NCI-H2171 (cell line): ENCODE measurements at places on chromosomes 3 and 15.

GRCh38 chr15:40282147-40282868 is 556 bp downstream of the ANKRD63 start:
- peak; percentile 31 for DNase-seq

DNA sequence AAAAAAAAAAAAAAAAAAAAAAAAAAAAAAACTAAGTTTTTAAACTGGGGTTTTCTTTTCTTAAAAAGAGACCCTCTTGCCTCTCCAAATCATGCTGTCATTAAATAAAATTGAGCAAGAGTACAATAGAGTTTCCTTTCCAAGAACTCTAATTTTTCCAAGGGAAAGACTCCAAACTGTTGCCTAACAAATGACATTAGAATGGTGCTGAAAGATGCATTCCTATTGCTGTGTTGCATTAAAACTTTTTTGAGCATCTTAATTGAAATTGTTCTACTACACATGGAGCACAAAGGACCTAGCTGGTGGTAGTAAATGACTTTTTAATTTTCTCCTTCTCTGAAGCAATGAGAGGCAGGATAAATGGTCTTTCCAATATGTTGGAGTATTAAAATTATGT is 469.1 kb upstream of the ARHGEF26 start:
- no peak for DNase-seq

- DNase-seq = no peak
Observed at GRCh38 chr3:95719481-95719880, 1094.9 kb upstream of the EPHA6 start.

DNA sequence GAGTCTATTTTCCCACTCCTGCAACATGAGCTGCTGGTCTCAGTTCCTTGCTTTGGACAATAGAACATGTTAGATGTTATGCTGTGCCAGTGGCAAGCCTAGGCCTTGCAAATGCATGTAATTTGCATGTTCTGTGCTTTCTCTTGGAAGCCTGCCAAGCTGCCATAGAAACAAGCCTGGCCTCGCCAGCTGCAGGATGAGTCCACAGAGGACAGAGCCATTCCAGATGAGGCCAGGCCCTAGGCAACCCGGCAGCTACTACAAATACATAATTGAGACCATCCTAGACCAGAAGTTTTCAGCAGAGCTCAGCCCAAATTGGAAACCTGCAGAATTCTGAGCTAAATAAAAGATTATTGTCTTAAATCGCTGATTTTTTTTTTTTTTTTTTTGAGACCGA is 39.6 kb downstream of the TRIM69 start:
- peak; percentile 59 for DNase-seq

DNA sequence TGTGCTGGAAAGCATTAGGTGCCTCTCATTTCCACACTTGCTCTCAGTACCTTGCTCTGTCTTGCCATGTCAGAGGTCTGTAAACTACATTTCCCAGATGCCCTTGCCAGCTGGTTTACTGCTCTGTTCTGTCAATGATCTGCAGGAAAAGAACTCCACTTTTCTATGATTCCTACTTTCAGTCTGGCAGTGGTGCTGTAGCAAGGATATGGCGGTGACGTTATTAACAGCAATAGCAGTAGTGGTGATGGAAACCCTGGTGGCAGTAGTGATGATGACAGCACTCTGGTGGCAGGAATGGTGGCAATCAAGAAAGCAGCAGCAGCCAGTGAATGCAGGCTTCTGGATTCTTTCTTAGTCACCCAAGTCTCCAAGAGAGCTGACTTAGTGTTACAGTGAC is 665.2 kb downstream of the DIPK2A start:
- DNase-seq = no peak

GRCh38 chr3:10370429-10370828 is 49.5 kb upstream of the SEC13 start:
- no peak for DNase-seq

GRCh38 chr15:31447931-31448634 is 121.4 kb downstream of the KLF13 start:
- no peak for DNase-seq

DNA sequence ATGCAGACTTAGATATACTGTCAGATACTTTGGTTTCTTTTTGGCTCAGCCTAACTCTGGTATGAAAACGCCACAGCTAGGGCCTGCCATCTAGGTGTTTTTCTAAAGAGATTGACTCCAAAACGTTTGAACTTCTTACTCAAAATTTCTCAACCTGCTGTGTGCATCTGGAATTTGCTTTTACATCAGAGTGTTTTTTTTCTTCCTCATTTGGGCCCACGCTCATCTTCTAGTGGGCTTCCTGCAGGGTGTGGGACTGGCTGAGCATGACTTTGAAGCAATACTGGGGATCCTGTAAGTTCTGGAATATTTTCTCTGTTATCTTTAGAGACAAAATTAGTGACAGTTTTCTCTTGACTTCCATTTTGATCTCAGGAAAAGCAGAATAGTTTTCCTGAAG is 117.8 kb downstream of the NR1D2 start:
- no peak for DNase-seq

GRCh38 chr15:36024031-36024688 is 478.2 kb upstream of the DPH6 start:
- no peak for DNase-seq

GRCh38 chr3:169787120-169787519 is 13.9 kb downstream of the MYNN start:
- DNase-seq = no peak

GRCh38 chr3:94114666-94115065 is 51.8 kb downstream of the NSUN3 start:
- no peak for DNase-seq

GRCh38 chr3:127006781-127007436 is 24.0 kb downstream of the PLXNA1 start:
- no peak for DNase-seq

DNA sequence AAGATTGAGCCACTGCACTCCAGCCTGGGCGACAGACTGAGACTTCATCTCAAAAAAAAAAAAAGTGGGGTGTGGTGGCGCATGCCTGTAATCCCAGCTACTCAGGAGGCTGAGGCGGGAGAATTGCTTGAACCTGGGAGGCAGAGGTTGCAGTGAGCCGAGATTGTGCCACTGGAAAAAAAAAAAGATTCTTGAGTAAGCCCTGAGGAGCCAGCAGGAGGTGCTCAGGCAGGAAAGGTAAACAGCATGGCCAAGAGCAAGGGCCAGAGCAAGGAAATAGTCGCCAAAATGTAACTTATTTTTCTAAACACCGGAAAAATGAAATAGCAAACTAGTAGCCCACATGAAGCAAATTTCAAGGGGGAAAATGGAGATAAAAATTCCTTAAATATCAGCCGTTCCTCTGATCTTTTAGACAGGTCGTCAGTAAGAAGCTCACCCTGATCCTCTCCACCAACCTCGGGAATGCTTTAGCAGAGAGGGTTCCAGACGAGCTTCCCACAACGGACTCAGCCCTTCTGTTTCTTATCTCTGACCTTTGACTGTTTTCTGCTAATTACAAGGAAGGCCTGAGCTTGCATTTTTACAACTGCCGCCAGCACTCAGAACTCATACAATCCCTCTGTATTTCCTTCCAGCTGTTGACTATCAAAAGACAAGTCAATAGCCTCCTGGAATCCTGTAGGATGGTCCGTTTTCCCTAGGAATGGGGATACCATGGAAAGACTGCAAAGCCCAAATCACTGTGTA is 45.0 kb upstream of the AKAP13 start:
- DNase-seq = no peak

DNA sequence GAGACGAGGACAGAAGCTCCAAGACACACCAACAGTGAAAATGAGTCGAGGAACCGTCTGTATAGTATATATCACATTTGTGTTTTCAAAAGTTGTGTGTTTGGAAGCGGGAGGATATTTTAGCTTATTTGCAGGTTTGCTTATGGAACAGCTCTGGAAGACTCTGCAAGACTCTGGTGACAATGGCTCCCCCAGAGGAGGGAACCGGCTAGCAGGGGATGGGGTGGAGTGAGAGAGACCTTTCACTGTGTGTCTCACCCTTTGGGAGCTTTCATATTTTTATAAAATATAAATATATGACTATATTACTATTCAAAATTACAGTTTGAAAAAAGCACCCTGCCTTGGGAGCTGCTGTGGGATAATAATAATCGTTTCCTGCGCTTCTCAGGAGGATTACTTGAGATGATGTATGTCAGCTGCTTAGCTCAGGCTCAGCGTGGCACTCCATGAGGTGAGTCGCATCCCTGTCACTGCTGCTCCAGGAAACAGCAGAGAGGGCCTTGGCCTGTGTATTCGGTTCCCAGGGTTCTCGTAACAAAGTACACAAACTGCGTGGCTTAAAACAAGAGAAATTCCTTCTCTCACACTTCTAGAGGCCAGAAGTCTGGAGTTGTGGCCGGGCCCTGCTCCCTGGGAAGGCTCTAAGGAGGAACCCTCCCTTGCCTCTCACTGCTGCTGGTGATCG is 183.9 kb downstream of the FAM43A start:
- DNase-seq = no peak

DNA sequence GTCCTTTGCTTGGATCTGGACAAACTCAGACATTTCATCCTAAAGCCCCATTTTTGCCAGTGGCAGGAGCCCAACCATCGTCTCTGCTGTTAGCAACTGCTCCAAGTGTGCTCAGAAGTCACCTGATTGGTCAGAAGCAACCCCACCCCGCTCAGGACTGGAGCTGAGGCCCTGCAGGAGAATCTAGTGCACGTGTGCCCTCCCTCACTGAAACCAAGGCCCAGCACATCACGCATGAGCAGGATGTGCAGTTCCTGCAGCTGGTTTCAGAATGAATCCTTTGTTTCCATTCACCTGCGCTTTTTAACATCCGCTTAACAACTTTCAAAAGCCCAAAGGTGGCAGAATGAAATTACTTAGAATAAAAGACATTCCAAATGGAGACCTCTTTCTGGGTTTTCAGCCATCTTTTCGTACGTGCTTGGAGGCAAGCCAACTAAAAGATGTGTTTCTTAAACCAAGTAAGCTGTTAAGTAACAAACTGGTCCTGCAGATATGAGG is 81.2 kb downstream of the SRGAP3 start:
- no peak for DNase-seq

- no peak for DNase-seq
Observed at GRCh38 chr3:152638707-152639450, 196.1 kb upstream of the P2RY1 start.

- no peak for DNase-seq
Observed at GRCh38 chr15:75597667-75598341, 18.7 kb upstream of the PTPN9 start.

- no peak for DNase-seq
Observed at GRCh38 chr15:98774756-98775497, 126.6 kb downstream of the IGF1R start.

DNA sequence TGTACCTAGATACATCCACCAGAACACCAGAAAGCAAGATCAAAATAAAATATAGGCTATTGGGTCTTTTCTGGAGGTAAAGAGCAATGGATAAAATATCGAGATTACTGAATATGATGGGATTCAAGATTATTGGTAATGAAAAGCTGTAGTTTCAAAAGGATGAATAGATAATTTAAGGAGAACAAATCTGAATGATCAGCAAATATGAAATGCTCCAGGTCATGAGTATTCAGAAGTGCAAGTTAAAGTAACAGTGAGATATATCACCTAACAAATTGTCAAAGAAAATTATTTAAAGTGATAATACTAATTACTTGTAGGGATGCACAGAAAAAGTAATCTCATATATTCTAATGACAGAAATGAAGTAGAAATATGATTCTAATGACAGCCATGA is 409.6 kb upstream of the MDFIC2 start:
- no peak for DNase-seq

DNA sequence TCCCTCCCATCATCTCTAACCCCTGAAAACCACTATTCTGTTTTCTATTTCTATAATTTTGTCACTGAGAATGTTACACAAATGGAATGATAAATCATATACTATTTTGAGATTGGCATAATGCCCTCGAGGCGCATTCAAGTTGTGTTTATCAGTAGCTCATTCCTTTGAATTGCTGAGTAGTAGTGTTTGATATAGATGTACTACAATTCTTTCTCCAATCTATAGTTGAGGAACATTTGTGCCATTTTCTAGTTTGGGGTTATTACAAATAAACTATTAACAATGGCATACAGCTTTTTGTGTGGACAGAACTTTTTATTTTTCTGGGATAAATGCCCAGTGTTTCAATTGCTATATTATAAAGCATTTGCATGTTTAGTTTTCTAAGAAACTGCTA is 86.0 kb downstream of the CCR1 start:
- no peak for DNase-seq

GRCh38 chr3:140972833-140973232 is 31.2 kb downstream of the SLC25A36 start:
- no peak for DNase-seq

DNA sequence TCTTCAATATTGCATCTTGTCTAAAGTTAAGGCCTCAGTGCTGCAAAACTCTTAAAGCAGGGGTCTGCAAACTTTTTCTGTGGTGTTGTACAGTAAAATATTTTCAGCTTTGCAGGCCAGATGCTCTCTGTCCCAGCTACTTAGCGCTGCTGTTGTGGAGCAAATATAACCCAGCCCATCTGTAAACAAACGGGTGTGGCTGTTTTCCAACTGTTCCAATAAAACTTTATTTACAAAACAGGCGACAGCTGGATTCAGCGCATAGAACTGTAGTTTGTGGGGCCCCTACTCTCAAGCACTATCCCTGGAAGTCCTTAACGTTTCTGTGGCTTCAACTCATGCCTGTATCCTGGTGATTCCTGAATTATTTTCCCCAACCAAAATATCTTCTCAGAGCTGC is 365.0 kb downstream of the FOXP1 start:
- no peak for DNase-seq

GRCh38 chr15:78968539-78969271 is 23.9 kb upstream of the CTSH start:
- no peak for DNase-seq

DNA sequence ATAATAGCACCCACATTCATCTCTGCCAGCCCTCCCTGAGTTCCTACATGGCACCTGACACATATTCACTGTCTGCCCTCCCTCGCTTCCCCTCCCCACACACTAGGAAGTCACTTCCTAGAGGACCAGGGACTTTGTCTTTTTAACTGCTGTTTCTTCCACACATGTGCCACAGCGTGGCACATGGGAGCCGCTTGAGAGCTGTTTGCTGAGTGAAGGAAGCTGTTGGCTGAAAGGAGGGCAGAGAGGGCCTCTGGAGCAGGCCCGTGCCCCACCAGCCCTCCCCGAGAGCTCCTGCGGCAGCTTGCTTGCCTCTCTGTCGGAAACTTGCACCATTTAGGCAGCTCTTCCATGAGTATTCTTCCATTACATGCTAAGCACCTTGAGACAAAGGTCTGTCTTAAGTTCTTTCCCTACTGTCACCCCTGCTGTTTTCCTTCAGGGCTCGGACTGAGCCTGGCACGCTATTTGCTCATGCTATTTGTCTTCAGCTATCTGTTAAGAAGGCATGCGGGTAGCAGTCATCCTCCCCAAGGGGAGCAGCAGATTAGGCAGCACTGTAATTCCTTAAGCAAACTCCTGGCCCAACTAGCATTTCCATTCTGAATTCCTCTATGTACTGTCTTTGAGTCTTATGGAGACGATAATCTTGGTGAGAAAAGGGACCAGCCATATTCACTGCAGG is 72.2 kb downstream of the CACNA1D start:
- no peak for DNase-seq

- DNase-seq = no peak
Observed at GRCh38 chr3:42654331-42655201, 1.1 kb downstream of the ZBTB47 start.

- DNase-seq = no peak
Observed at GRCh38 chr15:57849317-57849716, 142.8 kb downstream of the POLR2M start.

GRCh38 chr15:52617026-52617425 is 48.2 kb upstream of the ARPP19 start:
- no peak for DNase-seq
